ENCODE measurements at places on chromosomes 6 and 20.

- no peak for DNase-seq
Measured at GRCh38 chr6:132300323-132300949, 100.8 kb downstream of the MOXD1 start.

DNA sequence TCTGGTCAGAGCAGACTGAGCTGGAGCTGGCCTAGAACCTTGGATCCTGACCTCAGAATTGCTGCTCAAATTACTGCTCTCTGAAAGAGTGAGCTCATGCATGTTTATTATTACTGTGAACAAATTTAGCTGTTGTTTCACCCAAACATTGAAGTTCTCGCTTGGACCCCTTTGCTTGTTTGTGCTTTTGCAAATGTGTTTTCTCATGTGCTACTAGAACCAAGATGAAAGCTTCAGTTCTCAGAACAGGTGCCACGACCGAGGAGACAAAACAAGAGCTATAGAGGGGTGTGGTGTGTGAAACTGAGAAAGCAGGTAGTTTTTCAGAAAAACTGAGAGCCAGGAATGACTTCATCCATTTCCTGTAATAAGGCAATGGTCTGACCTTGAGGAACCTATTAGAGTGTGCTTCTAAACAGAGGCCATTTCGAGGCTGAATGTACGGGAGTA, 50.0 kb upstream of the ESR1 start:
- DNase-seq: no peak

- no peak for DNase-seq
Measured at GRCh38 chr6:149995971-149996370, 29.4 kb downstream of the RAET1L start.

DNA sequence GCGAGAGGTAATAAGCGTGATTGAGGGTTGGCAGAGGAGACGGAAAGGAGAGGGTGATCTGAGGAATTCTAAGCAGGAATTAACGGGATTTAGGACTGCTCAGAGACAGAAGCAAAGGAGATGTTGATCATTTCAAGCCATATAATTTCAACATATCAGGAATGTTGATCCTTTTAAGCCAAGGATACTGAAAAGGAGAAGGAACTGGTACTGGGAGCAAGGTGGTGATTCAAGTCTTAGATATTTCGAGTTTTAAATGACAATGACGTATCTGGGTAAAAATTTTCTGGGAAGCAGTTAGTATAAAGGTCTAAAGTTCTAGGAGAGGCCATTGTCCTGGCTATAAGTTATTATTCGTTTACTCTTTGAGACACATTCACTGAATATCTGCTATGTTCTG, 91.3 kb upstream of the OGFRL1 start:
- no peak for DNase-seq

DNA sequence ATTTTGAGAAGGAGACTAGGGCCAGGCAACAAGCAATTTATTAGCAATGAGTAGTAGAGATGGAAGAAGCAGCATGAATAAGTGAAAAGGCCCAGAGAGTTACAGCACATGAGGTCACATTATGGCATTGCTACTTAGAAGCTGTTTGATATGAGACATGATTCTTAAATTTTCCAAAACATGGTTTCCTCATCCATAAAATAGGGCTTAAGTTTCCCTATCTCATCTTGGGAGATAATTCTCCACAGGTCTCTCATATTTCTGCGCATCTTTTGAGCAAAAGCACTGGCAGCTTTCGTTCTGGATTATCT, 656.1 kb downstream of the EPHA7 start:
- no peak for DNase-seq
